ENCODE measurements at places on chromosomes 3 and 15.

GRCh38 chr3:65783117-65783516 lies 255.6 kb downstream of the MAGI1 start:
- no peak for DNase-seq

DNA sequence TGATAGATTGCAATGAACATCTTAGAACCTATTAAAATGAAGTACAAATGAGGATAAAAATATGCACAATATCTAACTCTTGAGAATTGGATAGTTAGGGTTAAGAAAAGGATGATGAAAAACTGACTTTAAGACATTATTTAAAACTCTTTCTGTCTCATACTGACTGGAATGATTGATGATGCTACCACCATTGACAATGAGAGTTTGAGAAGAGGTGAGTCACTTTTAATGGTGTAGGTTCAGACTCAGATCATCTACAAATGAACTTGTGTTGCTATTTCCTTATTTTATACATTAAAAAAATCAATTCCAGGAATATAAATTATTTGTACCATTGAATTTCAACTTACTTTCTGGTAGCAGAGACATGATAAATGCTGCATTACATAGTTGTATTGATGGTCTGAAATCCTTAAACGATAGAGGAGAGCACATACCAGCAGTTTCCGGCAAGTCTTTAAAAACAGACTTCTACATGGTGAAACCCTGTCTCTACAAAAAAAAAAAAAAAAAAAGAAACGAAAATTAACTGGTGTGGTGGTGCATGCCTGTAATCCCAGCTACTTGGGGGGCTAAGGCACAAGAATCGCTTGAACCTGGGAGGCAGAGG lies 409.0 kb downstream of the OTOL1 start:
- no peak for DNase-seq

- no peak for DNase-seq
Measured at GRCh38 chr3:144593881-144594280, 622.3 kb downstream of the DIPK2A start.

DNA sequence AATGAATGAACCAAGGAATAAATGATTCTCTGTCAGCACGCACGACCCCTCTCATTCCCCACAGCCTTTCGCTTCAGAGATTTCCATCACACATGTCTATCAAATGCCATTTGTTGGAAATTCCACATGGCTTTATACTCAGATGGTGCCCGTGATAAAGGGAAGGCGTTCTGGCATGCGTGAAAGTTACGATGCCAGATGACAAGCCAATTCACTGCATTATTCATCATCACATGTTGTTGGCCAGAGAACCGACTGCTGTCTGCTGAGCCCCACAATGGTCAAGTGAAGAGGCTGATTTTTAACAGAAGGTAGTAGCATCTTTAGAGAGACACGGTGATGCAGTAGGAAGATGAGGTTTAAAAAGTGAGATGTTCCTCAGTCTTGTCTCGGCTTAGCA lies 74.1 kb upstream of the FRMD4B start:
- DNase-seq: no peak

GRCh38 chr3:43455233-43455632 lies 166.6 kb downstream of the ANO10 start:
- DNase-seq: peak; percentile 49

Measured in AG20443 (cell line).